M059J (cell line): ENCODE measurements at places on chromosomes 1 and 21. TPM values are rescaled to one million over a fixed set of nuclear protein-coding genes. Genes with fewer than 3 reads are reported as not detected.

DNA sequence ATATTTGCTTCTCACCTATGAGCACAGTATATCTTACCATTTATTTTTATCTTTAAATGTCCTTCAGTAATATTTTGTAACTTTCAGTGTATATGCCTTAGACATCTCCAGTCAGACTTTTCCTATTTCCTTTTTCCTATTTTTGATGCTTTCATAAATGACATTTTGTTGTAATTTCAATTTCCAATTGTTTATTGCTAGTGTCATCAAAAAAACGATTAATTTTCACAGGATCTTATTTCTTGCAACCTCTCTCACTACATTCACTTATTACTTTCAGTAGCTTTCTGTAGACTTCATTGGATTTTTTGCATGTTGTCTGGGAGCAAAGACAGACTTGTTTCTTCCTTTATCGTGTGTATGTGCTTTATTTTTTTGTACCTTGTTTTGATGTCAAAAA, 602.4 kb downstream of the AJAP1 start:
- DNase-seq: no peak

AVPR1B gene
- total RNA-seq: not detected in 2 replicates

GRCh38 chr1:186375929-186376319, 286 bp downstream of the ODR4 start:
- no peak for DNase-seq

DNA sequence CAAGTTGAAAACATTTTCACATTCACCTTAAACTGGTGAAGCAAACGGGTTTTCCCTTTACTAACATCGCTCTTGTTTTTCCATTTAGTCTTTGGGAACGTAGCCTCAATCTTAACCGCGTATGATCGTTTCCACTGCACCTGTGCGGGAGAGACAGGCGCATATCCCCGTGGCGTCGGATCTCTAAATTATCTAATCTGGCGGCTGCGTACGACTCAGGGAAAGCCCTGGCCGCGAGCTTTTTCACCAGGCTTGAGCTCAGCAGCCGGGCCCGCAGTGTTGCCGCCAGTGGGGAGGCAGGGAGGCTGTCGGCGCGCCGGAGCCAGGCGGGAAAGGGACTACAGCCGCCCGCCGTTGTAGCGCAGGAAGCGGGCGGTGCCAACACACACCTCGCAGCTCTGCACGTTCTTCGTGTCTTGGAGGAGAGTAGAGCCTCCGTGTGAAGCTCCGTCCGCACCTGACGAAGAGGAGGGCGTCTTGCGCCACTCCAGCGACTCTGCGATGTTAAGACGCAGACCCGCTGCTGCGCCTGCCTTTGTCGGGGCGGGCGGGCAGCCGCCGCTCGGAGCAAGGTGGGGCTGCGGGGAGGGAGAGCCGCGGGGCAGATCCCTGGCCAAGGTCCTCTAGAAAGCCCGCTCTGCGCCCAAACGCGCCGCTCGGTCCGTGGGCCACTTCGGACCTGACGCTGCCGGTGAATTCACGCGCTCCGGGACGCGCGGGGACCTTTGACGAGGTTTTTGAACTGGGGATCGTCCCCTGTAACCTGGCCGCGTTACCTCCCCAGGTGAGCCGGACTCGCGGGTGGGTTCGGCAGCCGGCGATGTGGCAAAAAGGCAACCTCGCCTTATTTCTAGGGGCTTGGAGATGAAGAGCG, 18.5 kb upstream of the TBX15 start:
- no peak for DNase-seq

MAP3K6 gene
- 9.2 and 18.1 TPM in 2 replicates for total RNA-seq

VSIG8 gene
- total RNA-seq: not detected in 2 replicates

RBP7 gene
- 1.5 TPM in 1 of 2 replicates, not detected in the other for total RNA-seq

SLFNL1 gene
- total RNA-seq: 0.15 TPM in 1 of 2 replicates, not detected in the other

- DNase-seq: peak; percentile 84
Observed at GRCh38 chr1:60972841-60973364, 109.5 kb upstream of the NFIA start.

DNA sequence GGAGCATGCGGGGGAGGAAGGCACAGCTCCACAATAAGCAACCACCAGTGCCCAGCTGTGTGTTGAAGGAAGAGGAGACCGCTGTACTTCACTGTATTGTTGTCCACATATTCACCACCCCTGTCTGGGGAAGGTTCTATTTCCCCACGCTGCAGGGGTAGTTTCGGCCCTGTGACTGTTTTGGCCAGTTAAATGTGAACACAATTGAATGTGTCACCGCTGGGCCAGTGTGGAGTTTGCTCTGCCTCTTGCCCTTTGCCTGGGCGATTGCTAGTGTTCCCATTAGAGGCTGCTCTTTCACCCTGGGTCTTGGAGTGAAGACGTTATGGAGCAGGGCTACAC, 32.6 kb downstream of the UBE4B start:
- no peak for DNase-seq

DNA sequence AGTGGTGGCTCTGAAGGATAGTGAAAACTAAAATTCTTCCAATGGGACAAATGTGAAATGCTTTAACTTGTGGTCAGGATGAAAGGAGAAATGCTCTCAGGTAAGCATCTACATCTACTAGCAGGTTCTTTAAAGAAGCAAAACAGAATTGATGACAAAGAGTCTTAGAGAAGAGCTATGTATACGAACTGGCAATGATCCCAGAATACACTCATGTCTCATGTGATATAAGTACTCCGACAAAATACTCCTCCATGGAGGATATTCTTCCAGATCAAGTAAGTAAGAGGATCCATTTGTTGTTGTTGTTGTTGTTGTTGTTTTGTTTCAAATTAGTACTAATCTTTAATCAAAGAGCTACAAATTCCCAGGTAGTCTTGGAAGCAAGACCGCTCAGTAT, 174.0 kb upstream of the ATP1B1 start:
- no peak for DNase-seq

DNA sequence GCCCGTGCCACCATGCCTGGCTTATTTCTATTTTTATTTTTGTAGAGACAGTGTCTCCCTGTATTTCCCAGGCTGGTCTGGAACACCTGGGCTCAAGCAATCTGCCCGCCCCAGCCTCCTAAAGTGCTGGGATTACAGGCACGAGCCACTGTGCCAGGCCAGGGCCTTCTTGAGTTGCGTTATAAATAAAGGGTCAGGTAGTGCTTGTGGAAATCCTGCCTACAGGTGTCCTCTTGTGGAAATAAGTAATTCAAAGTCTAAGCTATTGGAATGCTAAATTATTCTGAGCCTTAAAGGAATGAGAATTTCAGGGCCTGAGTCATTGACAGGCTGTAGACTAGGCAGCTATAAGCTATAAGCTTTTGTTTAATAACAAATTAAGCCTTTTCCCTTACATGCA, 8.1 kb upstream of the SFT2D2 start:
- DNase-seq: no peak

GRCh38 chr1:17434016-17434415, 5.5 kb downstream of the RCC2 start:
- DNase-seq: no peak

GRCh38 chr1:231584117-231584516, 42.5 kb upstream of the DISC1 start:
- DNase-seq: peak; percentile 59

- DNase-seq: no peak
Observed at GRCh38 chr1:45545553-45546310, 4.9 kb upstream of the AKR1A1 start.

GRCh38 chr1:28288487-28288886, 29.2 kb downstream of the SESN2 start:
- DNase-seq: no peak

TSEN15 gene
- 53.9 and 58.9 TPM in 2 replicates for total RNA-seq

- no peak for DNase-seq
Observed at GRCh38 chr1:24905979-24906720, 23.9 kb downstream of the RUNX3 start.

KHDRBS1 gene
- 59.2 and 102 TPM in 2 replicates for total RNA-seq

DNA sequence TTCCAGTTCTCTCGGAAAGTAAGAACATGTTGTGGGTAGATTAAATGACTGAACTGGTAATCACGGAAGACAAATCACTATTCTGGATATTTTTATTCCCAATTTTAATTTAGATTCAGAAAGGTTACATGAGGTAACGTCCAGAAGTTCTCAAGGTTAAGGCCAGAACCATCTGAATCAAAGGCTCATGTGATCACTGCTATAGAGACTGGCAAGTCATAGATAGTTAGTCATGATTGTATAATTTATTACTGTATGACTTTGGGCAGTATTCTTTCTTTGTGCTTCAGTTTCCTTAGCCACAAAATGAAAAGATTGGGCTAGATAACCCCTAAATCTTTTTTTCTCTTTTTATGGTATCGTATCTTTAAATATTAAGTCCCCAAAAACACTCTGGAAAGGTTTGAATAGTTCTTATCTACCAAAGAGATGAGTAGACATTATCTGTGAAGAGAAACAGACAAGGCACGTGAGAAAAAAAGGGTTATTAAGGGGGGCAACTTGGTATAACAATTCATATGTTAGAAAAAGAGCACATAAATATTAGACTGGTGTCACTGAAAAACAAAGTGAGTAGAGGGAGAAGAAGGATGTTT, 241.0 kb downstream of the PTPRC start:
- DNase-seq: peak; percentile 81

DNA sequence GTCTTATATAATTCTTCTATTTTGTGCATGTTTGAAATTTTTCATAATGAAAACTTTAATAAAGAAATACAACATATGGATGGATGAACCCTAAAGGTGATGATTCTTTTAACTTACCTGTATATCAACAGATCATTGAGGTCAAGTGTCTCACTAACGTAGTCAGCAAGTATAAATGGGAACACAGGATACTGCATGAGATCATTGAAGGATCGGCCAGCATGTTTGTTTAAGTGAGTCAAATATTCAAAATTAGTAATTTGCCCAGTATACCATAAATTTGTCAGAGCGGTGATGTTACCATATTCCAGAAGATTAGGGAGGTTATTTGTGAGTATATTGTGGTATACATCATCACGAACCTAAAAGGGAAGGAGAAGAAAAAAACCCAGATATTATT, 71.0 kb upstream of the GNG4 start:
- no peak for DNase-seq

- DNase-seq: peak; percentile 48
Observed at GRCh38 chr1:63704443-63704842, 69.4 kb upstream of the ROR1 start.

KIAA1614 gene
- 1.9 and 2.8 TPM in 2 replicates for total RNA-seq

RHD gene
- not detected in 2 replicates for total RNA-seq

- no peak for DNase-seq
Observed at GRCh38 chr1:41497056-41497440, 12.6 kb upstream of the EDN2 start.

- DNase-seq: peak; percentile 38
Observed at GRCh38 chr1:219041818-219042217, 131.9 kb upstream of the LYPLAL1 start.

- DNase-seq: peak; percentile 66
Observed at GRCh38 chr1:30618335-30618747, 105.0 kb downstream of the MATN1 start.

- no peak for DNase-seq
Observed at GRCh38 chr1:111876631-111877030, 112.8 kb downstream of the KCND3 start.

CIART gene
- total RNA-seq: 11.4 and 22.2 TPM in 2 replicates

DNA sequence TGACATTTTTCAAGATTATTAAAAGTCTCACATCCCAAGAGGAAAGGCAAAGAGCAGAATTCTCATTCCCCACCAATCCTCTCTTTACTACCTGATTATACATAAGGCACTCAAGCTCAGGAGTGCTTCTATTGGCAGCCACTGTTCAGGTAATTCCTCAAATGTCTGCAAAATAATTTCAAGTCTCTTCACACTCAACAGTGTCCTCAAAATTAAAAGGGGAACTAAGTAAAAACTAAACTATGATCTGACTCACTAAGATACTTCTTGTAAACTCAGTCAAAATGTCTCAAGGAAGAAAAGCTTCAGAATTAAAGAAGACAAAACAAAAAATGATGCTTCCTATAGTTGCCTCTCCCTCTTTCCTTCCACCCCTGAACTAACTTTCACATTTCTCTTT, 135.6 kb downstream of the GPATCH2 start:
- no peak for DNase-seq

- no peak for DNase-seq
Observed at GRCh38 chr1:24957016-24957807, 27.1 kb upstream of the RUNX3 start.

ATP8B2 gene
- total RNA-seq: 48.6 and 57.2 TPM in 2 replicates

SNX7 gene
- total RNA-seq: 50.1 and 62.8 TPM in 2 replicates

- DNase-seq: no peak
Observed at GRCh38 chr1:162835157-162835899, 25.6 kb downstream of the CCDC190 start.

DNA sequence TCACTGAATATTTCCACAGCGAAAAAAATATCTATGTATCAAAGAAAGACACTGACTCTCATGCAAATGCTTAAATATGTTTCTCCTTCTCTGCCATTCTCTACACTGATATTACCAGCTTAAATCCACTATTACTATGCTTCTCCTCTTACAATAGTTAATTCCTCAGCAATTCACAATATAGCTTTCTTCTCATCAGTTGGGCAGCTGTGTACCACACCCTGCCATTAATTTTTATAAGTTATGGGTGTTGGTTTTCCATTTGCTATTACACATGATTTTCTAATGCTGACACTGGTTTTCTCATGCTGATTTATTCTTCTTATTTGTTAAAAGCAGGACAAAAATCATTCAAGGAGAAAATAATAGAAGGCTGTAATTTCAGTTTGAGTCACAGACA, 251.8 kb downstream of the TBX15 start:
- DNase-seq: no peak

CD5L gene
- 0.10 TPM in 1 of 2 replicates, not detected in the other for total RNA-seq

- no peak for DNase-seq
Observed at GRCh38 chr1:155253797-155254196, 1.5 kb downstream of the ENTREP3 start.

- no peak for DNase-seq
Observed at GRCh38 chr1:66282891-66283621, 250.9 kb upstream of the SGIP1 start.

GRCh38 chr1:67052741-67053534, 1.0 kb downstream of the SLC35D1 start:
- peak; percentile 76 for DNase-seq

GRCh38 chr1:43068911-43069310, 103.2 kb downstream of the EBNA1BP2 start:
- DNase-seq: no peak

CFHR5 gene
- total RNA-seq: not detected in 2 replicates
